CD4-positive, alpha-beta T cell treated with Interleukin-6 for 4 hours (primary cell): ENCODE measurements at places on chromosomes 2 and 18.

- DNase-seq, result no peak
These were observed 36.0 kb upstream of the EVA1A start for GRCh38 chr2:75596784-75597183.

GRCh38 chr2:56230156-56230555, 46.4 kb downstream of the CCDC85A start:
- no peak for DNase-seq

- DNase-seq, result no peak
These were observed 189.1 kb upstream of the BCL2L11 start for GRCh38 chr2:110931648-110932047.

DNA sequence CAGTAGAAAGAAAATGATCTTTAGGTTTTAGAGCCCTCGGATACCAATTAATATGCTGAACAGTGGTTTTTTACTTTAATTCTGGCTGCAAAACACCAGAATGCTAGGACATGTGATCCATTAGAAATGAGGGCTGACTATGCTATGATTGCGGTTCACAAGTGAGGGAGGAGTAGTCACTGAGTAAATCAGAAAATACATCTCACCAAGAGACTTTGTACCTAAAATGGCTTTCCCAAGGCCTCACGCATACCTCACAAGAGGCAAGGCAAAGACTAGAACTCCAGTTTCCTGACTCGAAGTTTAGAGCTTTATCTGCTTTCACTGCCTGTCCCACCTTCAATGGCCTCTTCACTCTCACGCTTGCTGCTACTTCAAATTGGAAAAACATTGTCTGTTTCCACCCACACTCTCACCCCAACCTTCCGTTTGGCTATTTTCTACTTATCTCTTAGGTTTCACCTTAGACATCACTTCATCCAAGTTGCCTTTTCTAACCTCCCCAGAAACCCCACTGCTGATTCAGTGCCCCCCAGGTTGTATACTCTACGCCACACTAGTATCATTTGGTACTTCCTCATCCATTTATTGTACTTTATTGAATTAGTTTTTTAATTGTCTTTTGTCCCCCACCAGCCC, 5.1 kb upstream of the MBD2 start:
- no peak for DNase-seq

DNA sequence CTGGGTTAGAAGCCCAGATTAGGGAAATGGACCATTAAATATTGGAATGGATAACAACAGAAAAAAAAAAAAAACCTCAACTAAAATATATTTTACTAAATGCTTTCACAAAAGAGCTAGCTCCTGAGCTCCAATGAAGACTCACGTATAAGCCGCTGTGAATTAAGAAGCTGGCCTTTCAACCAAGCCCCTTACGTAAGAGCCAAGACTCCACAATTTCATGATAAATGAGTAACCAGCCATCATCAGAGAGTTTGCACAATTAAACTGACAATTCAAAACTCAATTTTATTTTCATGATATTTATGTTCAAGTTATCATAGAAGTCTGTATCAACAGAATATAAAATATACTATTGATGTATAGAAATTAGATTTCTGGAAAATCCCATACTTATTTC, 70.7 kb upstream of the HNRNPA3 start:
- DNase-seq, result no peak

DNA sequence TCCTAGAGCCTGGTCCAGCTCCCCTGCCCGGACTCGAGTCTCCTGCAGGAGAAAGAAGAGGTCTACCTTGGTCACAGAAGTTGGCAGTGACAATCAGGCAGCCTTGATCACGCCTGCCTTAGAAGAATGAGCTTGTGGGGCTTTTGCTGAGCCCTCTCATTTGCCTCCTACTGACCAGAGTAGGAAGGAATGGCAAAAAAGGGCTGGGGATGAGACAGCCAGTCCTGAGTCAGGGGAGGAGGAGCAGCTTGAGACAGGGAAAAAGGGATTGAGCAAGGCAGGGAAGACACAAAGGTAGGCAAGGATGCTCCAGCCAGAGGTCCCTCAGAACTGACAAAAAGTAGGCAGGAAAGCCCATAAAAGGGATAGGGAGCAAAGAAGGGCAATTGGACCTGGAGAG, 6.0 kb downstream of the WDR54 start:
- no peak for DNase-seq

GRCh38 chr2:118881490-118882129, 34.2 kb upstream of the EN1 start:
- DNase-seq, result peak; percentile 74

GRCh38 chr2:143704451-143705106, 575.4 kb downstream of the ARHGAP15 start:
- no peak for DNase-seq

DNA sequence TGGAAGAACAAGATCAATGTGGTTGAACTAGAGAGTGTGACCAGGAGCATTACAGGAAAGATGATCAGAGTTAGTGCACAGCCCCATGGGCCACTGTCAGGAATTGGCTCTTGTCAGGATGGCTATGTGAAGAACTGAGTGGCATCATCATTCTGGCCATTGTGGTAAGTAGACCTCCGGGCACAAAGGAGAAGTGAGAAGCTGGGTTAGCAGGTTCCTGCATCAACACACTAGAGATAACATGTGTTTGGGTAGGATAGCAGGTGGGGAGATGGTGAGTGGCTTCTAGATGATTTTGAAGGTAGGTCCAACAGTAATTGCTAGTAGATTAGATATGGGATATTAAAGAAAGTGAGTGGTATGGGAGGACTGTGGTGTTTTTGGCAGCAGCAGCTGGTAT, 408.2 kb downstream of the TSN start:
- DNase-seq, result no peak

DNA sequence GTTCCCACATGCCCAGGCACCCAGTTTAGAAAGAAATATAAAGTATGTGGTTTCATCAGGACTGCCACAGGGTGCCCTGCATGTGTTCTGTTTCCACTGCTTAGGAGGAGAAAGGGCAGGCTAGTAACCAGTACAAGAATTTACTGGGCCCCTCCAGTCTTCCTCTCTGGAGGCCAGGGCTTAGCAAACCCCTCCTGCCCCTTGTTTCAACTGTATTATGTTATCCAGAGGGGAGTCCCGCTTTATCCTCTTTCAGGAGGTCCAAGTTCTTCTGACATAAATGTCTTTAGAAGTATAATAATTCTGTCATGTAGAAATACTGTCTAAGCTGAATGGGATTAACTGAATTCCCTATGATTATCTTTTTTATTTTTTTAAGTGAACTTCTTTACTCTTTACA, 132.1 kb downstream of the WDSUB1 start:
- no peak for DNase-seq

GRCh38 chr18:3135536-3135935, 84.2 kb downstream of the MYOM1 start:
- DNase-seq, result no peak

DNA sequence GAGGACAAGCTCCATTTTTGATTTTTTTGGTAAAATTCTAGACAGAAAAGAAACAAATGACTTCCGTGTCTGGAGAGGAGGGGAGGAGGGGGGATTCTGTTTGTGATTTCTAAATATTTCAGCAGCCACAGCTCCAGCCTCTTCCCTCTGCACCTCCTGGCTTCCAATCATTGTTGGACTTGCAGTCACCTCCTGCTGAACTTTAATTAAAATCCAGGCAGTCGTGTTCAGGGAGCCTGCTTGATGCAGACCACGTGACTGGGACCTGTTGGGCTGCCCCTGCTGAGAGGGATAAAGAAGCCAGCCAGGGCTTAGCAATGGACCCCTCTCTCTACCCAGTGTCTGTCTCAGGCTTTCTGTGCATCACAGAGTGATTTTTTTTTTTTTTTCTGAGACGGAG, 115.1 kb downstream of the SH3BP4 start:
- no peak for DNase-seq

- DNase-seq, result no peak
These were observed 242.0 kb upstream of the STON1 start for GRCh38 chr2:48287976-48288375.

- no peak for DNase-seq
These were observed 34.6 kb upstream of the ACKR3 start for GRCh38 chr2:236535024-236535423.

- peak; percentile 45 for DNase-seq
These were observed 4.7 kb downstream of the CYTIP start for GRCh38 chr2:157438863-157439823.

GRCh38 chr2:72895759-72896281, 8.6 kb downstream of the SPR start:
- DNase-seq, result no peak

DNA sequence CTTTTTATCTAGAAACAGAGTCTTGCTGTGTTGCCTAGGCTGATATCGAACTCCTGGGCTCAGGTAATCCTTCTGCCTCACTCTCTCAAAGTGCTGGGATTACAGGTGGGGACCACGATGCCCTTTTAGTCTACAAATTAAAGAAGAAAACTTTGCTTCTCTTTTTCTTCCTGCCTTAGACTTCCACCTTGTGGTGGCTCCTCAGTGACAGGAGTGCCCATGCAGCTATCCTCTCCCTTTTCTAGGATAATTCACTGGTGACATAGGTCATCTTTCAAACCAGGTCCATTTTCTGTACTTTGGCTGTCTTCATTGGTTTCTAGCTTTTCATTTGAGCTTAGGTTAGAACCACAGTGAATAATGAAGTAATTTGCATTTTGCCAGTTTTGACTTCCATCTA, 13.6 kb downstream of the DCAF17 start:
- no peak for DNase-seq

- no peak for DNase-seq
These were observed 1.3 kb downstream of the ING5 start for GRCh38 chr2:241703032-241703604.

GRCh38 chr2:71143782-71144181, 13.3 kb downstream of the MPHOSPH10 start:
- no peak for DNase-seq

DNA sequence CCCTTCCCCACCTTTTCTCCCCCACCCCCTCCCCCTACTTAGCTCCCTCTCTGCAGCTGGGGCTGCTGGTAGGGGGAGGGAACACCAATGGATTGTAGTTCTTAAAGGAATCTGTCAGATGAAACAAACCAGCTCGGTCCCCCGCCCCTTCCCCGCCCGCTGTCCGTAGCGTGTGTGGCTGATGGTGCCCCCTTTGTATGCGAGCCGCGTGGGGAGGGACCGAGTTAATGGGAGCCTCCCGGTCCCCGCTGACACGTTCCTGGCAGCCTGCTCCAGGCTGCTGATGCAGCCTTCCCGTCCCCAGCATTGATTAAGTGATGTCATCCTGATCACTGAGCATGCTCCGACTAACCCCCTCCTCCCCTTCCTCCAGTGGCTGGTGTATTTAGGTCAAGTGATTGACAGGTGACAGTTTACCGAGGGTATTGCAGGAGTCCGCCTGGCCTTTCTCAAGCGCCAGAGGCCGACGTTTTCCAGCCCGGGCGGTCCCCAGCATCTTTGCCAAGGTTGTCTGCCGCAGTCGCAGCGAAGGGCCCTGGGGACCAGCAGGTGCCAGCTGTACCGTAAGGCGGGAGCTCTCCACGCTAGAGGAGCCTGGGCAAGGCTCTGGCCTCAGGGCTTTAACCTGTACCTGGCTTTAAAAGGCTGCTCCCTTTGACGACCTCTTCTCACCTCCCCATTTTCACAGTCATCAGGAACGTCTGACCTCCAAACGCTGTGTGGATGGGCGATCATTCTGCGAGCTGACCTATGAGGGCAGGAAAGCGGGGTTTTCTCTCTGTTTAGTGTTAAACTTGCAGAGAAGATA, 1.8 kb downstream of the KIF5C start:
- DNase-seq, result peak; percentile 74

DNA sequence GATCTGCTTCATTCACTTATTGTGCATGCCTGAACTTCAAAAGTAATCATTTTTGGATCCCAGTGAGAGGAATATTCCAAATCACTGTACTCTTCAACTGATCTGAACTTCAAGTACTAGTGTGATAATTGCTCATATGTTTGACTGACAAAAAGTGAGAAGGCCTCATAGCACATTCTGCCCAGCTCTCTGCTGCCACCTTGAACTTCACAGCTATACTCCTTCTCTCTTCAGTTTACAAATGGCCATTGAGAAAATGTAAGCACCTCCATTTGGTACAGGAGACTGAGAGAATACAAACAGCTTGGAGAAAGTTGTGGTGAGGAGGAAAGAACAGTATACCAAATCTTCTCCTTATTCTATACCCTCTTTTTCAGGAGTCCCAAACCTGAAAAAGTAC, 946.0 kb upstream of the CHAC2 start:
- no peak for DNase-seq

- no peak for DNase-seq
These were observed 91.0 kb upstream of the CCBE1 start for GRCh38 chr18:59787998-59788790.

- no peak for DNase-seq
These were observed 23.1 kb upstream of the COLEC12 start for GRCh38 chr18:523561-523960.

DNA sequence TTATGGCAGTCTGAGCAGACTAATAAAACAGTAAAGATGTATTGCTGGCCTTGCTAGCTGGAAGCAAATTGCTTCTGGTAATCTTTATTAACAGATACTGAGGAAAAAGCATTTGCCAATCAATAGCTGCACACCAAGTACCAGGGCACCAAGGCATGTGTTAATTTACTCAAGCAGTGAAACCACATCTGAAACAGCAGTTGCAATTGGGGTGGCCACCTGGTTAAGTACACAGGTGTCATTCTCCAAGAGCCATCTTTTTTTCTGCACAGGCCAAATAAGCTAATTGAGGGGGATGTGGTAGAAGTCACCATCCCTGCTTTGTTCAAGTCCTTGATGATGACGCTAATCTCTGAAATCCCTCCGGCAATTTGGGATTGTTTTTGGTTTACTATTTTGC, 8.6 kb upstream of the SEH1L start:
- DNase-seq, result no peak

DNA sequence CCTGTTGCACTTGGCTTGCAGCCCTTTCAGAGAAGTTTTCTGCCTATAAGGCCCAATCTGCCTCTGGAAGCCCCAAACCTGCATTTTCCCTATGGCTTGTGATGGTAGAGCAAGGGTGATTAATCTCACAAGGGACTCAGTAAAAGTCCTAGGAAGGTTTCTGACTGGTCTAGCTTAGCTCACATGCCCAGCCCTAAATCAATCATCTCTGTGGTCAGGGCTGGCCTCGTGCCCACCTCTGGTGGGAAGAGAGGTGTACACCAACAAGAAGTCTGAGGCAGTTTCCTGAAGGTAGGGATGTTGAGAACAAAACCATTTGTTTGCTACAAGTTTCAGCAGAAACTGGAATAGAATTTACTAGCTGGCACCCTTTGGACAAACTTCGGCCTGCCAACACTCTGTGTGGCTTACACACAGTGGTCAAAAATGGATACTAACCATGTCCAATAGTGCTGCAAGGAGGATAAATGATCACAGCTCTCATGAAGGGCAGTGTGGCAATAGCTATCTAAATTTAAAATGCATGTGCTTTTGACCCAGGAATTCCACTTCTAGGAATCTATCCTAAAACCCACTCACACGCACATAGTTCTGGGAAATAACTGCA, 96.4 kb downstream of the EN1 start:
- DNase-seq, result no peak

DNA sequence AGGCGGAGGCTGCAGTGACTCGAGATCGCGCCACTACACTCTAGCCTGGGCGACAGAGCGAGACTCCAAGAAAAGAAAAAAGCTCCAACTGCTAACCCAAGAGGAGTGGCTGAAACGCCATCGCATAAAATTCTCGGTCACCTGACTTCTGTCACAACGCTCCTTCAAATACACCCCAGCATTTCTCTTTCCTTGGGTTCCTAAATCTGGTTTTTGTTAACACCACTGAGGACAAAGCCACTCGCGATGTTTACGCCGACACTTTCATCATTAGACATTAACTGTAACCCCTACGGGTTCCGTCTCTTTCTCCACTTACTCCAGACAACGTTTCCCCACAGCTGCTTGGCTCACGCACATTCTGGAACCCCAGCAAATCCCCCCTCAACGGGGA, 679 bp downstream of the CLK1 start:
- peak; percentile 21 for DNase-seq
